ENCODE measurements at places on chromosomes 2 and 18.

GRCh38 chr2:219576505-219577388 is 4.6 kb downstream of the INHA start:
- no peak for DNase-seq

DNA sequence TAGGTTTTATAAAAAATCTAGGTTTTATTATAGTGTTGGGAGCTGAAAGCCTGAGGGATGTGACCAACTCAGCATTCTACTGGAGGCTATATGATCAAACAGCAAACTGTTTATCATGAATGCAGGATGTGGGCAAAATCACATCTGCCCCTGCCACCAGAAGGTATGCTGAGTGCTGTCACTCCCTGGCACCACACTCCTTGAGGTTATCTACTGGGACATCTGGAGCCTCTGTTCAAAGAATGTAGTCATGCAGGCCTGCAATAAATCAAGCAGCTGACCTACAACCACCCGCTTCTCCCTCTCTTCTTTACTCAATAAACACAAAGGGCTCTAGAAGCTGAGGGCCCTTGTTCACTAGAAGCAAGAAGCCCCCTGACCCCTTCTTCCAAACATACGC is 328.4 kb upstream of the DDX18 start:
- DNase-seq: no peak

DNA sequence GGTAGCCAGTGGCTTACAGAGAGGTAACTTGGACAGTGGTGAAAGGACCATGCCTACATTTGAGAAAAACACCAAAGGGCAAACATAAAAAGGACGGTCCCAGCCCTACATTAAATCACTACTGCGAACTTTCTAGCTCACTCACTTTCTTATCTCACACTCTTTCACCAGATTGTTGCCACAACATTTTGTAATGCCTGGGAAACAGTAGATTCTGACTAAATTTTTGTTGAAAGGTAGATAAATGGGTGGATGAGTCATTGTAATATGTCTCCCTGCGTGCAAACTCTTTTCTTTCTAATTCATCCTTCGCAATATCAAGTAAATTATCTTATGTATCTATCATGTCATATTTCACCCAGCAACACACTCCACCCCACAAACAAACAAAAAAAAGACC is 192.2 kb downstream of the IRS1 start:
- DNase-seq: no peak

DNA sequence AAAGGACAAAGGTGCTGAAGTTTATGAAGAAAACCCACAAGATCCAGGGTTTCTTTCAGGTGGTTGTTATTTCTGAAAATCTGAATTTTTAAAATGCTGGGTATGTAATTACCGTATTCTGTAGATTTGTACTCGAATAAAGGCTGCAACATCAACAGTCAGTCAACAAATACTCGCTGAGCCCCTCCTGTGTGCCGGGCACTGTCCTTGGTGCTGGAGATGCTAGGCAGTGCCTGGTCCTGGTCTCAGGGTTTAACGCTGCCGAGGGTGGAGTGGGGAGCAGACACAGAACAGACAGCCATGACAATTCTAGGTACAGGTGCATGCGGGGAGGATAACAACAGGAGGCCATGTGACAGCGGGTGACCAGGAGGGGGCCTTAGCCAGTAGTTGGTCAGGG is 27.2 kb upstream of the PDIA6 start:
- no peak for DNase-seq

DNA sequence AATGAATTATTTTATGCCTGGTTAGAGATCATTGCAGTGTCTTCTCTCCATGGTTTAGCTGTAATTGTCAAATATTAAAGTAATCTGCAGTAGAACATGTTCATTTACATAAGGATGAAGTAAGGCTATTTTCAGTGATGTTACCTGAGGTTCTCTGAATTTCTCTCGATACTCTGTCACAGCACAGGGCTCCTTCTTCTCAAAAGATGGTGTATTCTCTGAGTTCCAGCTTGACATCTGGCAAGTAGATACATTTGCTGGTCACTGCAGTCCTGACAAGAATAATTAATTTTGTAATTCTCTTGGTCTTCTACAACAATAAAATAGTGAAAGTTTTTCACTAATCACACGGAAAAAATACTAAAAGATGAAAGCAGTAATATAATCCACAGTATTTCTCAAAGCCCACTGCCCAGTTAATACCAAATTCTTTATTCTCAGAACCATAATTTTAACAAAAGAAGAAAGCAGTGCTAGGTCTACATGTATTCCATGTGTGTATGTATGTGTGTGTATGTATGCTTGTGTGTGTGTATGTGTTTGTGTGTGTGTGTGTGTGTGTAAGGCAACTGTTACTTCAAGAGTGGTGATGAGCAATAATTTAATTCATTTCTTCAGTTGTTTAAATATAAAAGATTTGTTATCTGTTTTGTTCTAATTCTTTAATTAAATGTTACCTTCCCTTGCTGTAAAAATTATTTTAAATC is 1165.5 kb upstream of the SLC39A10 start:
- no peak for DNase-seq

DNA sequence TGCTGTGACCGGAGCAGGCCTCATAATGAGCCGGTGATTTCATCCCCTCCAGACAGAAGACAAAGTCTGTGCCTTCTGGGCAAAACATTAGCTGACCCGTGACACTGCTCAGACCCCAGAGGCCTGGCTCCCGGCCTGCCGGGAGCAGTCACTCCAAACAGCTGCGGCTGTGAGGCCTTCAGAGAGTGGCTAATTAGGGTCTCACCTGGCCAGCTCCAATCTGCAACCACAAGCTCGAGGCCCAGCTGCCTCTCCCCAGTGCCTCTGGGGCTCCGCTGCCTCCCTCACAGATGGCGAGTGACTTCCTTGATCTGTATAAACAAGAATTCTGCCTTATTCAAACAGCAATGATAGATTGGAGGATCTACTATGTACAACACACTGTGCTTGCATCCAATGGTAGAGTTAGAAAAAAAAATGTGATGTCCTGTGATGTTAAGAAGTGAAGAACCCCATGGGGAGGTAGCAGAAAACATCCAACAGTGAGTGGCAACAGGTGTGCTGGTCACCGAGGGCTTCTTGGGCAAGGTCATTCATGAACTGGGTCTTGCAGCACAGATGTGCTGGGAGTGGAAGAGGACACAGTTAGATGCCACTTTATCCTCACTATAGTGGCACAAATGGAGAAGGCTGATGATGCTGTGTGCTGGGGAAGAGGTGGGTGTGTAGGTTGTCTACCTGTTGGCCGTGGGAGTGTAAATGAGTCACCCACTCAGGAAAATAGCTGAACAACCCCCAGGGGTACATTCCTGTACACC is 98.2 kb upstream of the ASAP2 start:
- no peak for DNase-seq

GRCh38 chr2:221999166-221999565 is 299.6 kb downstream of the PAX3 start:
- DNase-seq: no peak

GRCh38 chr2:96608469-96609455 is 29.4 kb downstream of the KANSL3 start:
- no peak for DNase-seq

GRCh38 chr18:76386886-76387285 is 108.2 kb downstream of the ZNF516 start:
- no peak for DNase-seq

- DNase-seq: no peak
Observed at GRCh38 chr18:73835039-73835438, 312.6 kb downstream of the FBXO15 start.

- no peak for DNase-seq
Observed at GRCh38 chr2:127485051-127485693, 41.1 kb downstream of the IWS1 start.

GRCh38 chr18:28201056-28201455 is 24.1 kb upstream of the CDH2 start:
- DNase-seq: no peak

DNA sequence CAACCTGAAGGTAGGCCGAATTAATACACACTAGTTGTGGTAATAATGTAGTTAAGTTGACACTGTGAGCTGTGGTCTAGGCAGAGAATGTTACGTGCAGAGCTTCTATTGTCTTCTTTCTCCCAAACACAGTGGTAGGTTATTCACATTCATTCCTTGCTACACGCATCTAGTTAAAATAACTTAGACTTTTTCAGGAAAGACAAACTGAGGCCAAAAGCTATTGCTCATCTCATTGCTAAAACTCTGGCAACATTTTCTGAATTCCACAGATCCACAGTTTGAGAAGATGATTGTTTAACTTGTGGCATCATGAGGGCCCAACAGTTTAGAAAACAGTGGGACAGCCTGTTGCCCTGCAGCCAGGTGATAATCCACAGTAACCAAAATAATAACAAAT is 850.4 kb upstream of the FSHR start:
- no peak for DNase-seq

GRCh38 chr2:3575534-3576262 is 638 bp downstream of the RPS7 start:
- peak; percentile 55 for DNase-seq

- no peak for DNase-seq
Observed at GRCh38 chr2:182733572-182733971, 17.5 kb downstream of the DNAJC10 start.

DNA sequence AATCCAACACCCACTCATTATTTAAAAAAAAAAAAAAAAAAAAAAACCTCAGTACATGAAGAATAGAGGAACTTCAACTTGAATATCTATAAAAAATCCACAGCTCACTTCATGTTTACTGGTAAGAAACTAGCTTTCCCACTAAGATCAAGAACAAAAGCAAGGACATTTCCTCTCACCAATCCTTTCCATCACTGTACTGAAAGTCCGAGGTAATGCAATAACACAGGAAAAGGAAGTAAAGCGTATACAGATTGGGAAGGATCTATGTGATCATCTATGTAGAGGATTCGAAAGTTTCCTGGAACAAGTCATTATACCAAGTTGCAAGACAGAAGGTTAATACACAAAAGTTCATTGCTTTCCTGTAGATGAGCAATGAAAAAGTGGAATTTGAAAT is 63.2 kb downstream of the ROCK2 start:
- DNase-seq: no peak

DNA sequence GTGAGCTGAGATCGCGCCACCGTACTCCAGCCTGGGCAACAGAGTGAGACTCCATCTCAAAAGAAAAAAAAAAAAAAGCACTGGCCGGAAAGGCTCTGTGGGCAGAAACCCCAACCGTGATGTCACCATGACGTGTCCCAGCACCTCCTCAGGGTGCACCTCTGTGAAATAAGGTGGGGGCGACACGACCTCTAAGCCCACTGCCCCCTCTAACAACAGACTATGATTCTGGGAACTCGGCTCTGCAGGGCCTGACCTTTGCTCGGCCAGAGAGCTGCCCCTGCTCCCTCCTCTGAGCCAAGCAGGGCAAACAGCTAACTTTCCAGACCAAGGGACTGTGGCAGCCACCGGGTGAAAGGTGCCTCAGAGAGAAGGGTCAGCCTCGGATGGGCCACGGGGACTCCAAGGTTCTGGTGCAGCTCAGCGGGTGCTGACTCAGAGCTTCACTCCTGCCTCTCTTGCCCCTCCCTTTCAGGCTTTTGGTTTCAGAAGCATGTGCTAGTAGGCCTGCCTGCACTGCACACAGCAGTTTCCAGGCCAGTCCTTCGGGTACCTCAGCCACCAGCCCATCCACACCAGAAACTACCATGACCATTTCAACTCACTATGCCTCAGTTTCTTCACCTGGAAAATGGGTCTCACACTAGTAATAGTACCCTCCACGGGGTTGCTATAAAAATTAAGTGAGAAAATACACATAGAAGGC is 8.0 kb downstream of the TMBIM1 start:
- DNase-seq: peak; percentile 54

DNA sequence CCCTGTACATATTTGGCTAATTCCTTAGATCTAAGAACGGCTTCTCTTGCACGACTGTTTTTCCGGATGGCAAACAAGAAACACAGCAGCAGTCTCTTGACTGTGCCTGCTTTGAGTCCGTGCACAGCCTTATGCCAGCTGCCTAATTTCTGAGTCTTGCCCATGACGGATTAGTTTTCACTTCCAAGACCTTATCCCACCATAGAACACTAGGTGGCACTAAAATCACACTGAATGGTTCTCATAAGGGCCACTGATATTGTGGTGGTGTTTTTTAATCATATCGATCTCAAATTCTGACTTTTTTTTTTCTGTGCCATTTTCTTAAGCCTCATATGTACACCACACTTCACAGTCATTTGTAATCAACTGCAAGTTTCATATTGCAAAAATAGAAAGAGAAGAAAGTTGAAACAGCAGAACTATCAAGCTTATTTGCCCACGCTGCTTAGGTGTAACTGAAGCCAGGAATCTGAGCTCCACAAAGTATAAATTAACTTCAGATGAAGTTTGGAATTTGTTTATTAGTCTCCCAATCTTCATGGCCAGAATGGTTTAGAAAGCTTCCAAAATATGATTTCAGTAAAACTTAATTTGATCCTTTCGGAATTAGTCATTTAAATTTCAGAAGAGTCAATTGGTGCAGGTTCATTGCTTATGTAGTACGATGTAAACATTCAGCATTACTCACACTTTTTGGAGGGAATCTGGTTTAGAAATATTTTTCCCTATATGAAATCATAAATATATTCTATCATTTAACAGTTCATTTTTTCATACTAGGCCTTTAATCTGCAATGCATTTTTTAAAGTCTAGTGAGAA is 45.5 kb upstream of the SCN7A start:
- DNase-seq: no peak

DNA sequence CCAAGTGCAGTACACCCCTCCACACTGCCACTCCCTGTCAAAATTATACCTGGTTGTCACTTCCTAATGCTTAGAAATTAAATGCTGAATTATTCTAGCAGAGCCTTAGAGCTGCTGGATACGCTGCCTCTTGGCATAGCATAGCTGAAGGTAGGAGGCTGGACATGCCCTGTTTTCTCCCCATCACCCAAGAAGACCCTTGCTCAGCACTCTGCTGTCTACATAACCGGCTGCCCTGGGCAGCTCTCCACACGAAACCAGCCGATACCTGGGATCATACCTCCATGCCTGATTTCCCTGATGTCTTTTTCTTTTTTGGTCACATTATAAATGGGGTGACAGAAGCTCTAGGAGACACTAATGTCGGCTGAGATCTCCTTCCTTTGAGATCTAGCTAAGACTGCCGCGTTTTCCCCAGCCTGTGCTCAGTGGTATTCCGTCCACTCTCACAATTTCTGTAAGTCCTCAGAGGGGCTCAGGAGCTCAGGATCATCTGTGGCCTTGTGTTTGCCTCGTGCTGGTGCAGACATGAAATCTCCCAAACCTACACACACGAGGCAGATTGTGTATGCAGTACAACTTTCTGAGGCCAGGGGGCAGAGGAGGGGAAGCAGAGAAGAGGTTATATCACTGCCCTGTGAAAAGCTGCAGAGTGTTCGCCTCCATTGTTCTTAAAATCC is 13.5 kb upstream of the ZAP70 start:
- DNase-seq: peak; percentile 62

DNA sequence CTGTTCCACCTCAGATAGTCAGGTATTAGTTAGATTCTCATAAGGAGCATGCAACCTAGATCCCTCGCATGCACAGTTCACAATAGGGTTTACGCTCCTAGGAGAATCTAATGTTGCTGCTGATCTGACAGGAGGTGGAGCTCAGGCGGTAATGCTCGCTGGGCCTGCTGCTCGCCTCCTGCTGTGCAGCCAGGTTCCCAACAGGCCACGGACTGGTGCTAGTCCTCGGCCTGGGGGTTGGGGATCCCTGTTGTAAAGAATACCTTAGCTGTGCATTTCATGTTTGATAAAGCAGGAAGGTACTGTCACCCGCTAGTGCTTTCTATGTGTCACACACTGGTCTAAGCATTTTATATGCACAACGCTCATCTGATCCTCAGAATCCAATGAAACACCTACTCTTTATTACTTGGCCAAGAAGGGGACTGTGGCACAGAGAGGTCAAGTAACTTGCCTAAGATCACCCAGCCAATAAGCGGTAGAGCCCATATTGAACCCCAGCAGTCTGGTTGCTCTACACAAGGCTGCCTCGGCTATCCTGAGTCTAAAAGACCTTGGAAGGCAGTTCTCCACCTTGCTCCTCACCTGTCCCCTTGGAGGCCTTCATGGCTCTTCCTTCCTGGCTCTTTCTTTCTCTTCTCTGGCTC is 35.8 kb downstream of the SLC4A3 start:
- no peak for DNase-seq
